ENCODE measurements at places on chromosomes 1 and 21.

GRCh38 chr1:175673371-175674150 lies 69.8 kb downstream of the TNR start:
- peak; percentile 55 for DNase-seq

DNA sequence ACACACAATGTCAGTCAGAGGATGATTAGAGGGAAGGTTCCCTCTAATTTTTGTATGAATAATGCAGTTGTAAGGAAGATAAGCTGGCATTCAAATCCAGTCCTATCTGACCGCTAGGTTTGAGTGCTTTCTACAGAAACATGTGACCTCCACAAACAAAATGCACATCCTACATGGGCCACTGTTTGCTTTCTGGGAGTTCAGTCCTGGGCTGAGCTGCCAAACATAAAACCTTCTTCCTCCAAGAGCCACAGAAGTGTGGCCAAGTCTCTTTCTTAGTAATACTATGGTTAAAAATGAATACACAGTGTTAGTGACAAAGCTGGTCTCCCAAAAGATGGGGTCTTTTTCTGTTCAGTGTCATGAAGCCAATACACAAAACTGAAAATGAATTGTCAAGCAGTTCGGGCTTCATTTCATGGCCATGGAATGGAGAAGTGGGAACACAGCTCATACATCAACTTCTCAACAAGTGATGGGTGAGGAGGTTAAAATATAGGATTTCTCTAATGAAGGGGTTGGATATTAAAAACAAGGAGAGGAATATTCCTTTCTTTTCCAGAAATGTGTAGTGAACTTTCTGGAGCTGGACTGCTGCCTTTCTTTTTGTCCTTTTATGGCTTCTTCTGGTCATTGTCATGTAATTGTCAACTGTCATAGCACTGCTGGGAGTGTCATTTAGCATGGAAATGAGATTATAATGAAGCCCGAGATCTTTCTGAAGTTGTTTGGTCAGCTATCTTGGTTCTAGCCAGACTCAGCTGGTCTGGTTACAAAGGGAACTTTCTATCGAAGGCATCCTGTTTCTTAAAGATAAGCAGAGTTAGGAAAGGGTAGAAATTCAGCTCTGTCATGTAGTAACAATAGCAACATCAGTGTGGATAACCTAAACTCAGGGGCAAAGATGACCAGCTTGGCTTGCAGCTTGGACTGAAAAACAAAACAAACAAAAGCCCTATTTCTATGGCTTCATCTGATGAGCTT lies 135.1 kb downstream of the CHD1L start:
- DNase-seq: no peak

DNA sequence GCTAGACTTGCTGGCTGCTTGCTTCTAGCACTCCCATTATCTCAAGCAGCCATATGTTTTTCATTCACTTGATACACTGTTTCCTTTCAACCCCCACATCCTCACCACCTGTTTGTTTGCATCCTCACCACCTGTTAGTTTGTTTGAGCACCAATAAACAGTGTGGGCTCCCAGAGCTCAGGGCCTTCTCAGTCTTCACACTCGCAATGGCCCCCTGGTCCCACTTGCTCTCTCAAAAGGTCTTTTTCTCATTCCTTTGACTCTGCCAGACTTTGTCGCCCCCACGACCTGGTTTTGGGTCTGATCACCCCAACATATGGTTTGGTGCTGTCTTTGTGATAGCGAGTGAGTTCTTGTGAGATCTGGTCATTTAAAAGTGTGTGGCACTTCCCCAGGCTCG lies 6.2 kb upstream of the PADI4 start:
- DNase-seq: no peak

DNA sequence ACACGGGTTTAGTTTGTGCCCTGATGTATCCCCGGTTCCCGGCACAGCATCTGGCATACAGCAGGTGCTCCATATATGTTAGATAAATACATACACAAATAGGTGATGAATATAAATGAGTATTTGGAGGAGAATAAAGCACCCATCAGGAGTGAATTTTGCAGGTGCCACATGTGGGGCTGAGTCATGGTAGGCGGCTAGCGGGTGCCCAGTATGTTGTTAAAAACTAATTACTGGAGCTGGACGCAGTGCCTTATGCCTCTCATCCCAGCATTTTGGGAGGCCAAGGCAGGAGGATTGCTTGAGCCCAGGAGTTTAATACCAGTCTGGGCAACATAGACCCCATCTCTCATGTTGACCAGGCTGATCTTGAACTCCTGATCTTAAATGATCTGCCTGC lies 16.7 kb upstream of the WASF2 start:
- DNase-seq: no peak

GRCh38 chr1:2256435-2257244 lies 28.5 kb downstream of the SKI start:
- DNase-seq: no peak

- DNase-seq: no peak
Observed at GRCh38 chr1:8065369-8065768, 39.3 kb upstream of the ERRFI1 start.

GRCh38 chr1:171256940-171257606 lies 8.8 kb downstream of the FMO1 start:
- no peak for DNase-seq

DNA sequence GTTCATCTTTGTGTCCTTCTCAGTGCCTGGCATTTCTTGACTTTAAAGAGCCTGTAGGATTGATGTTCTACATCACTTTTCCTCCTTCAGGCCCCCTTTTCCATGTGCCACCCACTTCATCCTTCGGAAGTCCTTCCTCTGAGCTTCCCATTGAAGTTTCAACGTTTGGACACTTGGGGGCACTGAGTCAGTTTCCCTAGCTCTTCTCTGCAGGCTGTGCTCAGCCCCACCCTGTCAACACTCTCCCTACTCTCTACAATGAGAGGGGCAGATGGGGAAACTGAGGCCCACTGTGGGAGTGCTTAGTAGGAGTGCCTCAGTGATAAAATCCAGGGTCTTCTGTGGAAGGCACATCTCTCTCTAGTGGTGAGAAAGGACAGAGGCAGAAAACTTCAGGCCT lies 11.9 kb downstream of the KCNJ10 start:
- peak; percentile 53 for DNase-seq

GRCh38 chr1:244347942-244348341 lies 103.8 kb downstream of the ADSS2 start:
- no peak for DNase-seq

GRCh38 chr1:102191723-102192122 lies 195.0 kb upstream of the OLFM3 start:
- DNase-seq: peak; percentile 71

DNA sequence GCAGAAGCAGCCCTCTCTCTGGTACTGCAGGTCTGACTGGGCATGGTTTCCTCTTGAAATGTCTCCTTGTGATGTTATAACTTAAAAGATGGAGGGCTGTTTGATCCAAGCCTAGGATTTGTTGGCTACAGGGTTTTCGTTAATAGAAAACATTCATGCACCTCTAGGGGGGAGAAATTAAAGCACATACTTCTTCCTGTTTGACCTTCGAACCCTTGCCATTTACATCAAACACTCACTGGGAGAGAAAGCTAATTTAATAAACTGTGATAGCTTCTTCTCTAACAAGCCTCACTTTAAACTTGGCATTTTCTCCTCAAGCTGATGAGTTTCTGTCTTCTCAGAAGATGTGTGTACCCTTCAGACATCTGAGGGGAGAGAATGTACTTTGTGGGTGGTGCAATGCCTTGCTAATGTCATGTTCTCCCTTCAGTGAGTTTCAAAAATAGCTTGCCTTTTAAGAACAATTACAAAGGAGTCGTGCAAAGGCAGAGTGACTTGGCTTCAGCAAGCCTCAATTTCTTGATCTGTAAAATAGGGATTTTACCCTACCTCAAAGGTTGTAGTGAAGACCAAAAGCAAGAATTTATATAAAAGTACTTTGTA lies 20.4 kb downstream of the CACHD1 start:
- DNase-seq: no peak

DNA sequence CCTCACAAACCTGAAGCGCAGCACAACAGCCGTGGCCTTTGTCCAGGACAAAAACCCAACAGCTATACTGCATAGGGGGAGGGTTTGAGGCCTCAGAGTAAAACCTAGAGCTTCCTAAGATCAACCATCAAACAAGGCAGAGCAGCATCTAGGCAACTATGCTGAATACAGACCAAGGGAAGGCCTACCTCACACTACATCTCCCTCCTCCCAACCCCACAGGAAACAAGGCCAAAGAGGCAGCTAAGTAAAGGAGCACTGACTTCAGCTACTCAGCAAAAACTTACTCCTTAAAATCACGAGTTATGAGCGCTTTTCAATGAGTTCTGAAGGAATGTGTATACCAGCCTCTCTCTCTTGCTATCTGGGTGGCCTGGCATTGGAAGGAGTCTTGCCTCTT lies 12.4 kb downstream of the XKR8 start:
- no peak for DNase-seq

DNA sequence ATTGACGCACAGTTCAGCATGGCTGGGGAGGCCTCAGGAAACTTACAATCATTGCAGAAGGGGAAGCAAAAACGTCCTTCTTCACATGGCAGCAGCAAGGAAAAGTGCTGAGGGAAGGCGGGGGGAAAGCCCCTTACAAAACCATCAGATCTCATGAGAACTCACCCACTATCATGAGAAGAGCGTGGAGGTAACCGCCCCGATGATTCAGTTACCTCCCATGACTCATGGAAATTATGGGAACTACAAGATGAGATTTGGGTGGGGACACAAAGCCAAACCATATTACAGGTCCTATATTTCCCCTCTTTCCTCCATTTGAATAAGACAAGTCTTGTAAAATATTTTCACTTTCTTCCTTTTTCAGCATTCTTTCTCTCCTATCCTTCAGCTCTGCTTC lies 7.7 kb upstream of the TTLL7 start:
- DNase-seq: no peak

DNA sequence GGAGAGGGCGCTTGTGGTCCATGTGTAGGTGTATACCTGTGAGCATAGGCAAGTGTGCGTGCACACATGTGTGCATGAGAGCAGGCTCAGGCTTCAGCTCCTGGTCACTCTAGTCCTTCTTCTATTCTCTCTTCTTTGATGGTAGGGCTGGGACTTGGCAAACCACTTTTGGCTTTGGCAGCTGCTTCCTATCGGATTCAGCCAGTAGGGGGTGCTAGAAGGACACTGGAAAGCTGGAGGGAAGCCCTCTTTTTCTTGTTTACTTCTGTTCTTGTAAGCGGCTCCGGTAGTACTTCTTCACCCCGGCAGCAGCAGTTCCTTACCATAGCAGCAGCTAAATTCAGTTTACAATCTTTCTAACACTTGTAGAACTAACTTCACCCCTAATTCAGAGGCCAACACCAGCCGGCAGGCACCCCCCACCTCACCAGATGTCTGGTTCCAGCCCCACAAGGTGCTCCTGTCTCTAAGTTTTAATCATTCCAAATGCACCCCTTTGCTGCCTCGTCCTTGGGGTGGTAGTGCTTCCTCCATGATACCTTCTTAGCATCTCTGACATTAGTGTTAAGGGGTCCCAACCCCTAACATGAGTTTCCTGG lies 25.1 kb downstream of the NENF start:
- peak; percentile 69 for DNase-seq

DNA sequence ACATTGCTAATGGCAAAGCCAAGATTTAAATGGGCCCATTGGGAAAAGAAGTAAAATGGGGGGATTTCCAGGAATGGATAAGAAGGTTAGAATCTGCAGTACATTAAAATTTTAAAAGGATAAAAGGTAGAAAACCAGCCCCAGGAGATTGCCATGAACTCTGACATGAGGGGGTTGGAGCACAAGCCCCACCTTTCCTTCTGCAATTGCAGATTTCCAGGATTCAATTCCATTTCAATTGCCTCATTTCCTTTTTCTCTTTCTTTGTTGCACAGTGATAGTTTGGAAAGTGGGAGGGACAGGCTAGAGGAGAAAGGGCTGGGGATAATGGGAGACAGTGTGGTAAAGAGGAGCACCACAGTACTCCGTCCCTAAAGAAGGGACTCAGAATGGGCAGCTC lies 238.5 kb upstream of the RAB4A start:
- no peak for DNase-seq

DNA sequence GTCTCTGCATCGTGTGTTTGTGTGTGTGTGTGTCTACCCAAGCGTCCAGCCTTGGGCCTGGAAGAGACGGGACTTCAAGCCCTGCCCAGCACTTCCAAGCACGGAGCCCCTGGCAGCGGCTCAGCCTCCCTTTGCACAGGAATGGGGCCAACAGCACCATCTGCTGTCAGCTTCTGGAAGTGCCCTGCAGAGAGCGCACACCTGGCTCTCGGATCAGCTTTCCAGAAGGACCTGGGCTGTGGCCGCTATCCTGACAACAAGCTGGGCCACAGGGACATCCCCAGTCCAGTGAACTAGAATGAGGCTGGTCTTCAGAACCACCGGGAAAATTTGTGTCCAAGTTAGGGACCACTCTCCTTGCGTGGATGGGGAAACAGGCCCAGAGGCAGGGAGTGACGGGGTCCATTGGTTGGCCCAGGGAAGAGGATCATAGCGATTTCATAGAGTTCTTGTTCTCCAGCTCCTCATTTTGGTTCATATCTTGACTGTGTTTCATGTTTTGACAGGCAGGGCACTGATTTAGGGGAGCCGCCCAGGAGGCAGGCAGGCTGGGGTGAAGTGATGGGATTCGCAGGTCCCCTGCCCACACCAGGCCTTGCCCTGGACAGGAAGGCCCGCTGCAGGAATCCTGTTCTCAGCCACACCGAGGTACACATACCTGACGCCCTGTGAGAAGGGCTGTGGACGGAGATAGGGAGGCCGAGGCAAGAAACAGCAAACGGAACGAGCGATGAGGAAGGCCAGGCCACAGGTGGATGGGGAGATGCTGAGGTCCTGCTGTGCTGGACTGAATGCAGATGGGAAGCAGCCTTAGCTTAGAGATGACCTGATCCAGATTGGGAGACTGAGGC lies 38.4 kb downstream of the TAS1R2 start:
- peak; percentile 34 for DNase-seq

DNA sequence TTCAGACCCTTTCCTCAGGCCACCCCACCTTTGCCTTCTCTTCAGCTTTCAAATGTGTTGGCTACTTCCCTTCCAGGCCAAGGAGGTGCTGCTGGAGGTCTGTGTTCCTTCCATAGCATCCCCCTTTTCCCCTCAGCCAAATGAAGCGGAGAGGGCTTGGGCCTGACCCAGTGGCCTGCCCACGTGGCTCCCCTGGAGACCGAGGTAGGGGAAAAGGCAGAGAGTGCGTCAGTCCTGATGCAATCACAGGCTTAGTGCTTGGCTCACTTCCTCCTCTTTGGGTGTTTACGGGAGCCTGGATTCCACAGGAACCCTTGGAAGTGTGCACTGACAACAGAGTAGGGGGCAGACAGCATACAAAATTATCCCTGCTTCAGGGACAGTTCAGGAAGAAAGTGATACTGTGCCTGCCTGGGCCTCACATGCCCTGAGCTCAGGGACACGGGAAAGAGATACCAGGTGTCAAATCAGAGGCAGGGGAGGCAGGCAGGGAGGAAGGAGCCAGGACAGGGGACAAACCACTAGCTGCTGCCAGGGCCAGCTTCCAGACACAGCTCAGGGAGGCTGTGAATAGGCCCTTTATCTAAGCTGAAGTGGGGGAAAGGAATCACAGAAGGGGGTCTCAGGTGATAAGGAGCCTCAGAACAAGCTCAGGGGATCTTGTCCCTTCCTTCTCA lies 16.6 kb upstream of the PTP4A2 start:
- DNase-seq: peak; percentile 68

GRCh38 chr1:241964550-241965282 lies 7.1 kb downstream of the BECN2 start:
- DNase-seq: no peak

GRCh38 chr1:85607921-85608265 lies 27.3 kb downstream of the CCN1 start:
- no peak for DNase-seq

GRCh38 chr1:203645996-203646395 lies 19.4 kb downstream of the ATP2B4 start:
- no peak for DNase-seq
